ENCODE measurements at places on chromosomes 3 and 15. TPM values are rescaled to one million over a fixed set of nuclear protein-coding genes. Genes with fewer than 3 reads are reported as not detected.

Gene SLC9C1
- 0.72 TPM for total RNA-seq

Gene CHRNA5
- total RNA-seq, result 0.99 TPM

Gene ELL3
- total RNA-seq, result 6.2 TPM

GRCh38 chr3:133494469-133494868 is 79.0 kb upstream of the CDV3 start:
- no peak overlapping the region for H3K4me3 ChIP-seq
- no peak for DNase-seq
- H3K27me3 ChIP-seq, result no peaks in the 10 kb centered on the region
- H3K4me1 ChIP-seq, result no peaks in the 10 kb centered on the region
- H3K27ac ChIP-seq, result no peak overlapping the region
- no peaks in the 10 kb centered on the region for H3K36me3 ChIP-seq

DNA sequence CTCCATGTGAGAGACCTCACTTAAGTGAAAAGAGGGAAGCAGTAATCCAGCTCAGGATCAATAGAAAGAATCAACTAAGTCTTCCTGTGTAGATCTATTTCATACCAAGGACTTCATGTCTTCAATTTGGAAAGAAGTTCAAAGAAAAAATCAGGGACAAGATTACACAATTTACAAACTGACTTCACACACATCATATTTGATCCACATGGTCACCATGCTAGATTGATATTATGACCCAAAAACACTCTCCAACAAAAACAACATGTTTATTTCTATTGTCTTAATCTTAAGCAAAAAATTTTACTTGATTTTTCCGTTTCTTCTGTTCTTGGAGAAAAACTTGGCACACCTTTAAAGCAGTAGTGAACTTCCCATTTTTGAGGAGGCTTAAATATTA is 76.3 kb downstream of the THBS1 start:
- H3K27ac ChIP-seq, result no peak overlapping the region
- H3K4me3 ChIP-seq, result no peak overlapping the region
- H3K27me3 ChIP-seq, result no peaks in the 10 kb centered on the region
- no peak for DNase-seq

- H3K27ac ChIP-seq, result no peak overlapping the region
- no peak overlapping the region for H3K4me3 ChIP-seq
- no peaks in the 10 kb centered on the region for H3K4me1 ChIP-seq
- H3K36me3 ChIP-seq, result no peaks in the 10 kb centered on the region
- no peaks in the 10 kb centered on the region for H3K27me3 ChIP-seq
These were observed 64.0 kb upstream of the CPOX start for GRCh38 chr3:98657457-98657856.

DNA sequence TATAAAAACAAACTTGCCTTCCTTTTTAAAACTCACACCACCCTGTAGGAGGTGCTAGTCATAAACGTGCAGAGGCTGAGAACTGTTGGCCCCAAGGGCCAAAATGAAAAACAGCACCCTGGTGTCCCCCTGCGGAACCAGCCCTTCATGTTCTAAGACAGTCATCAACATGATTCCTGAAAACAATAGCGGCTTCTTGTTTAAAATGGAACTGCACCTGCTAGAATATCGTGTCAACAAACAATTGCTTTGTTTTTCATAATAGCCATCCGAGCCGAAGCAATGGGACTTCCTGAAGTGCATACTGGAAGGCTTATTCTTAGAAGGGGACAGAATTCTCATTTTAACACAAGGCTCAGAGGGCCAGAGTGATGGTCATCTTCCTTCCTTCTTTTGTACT is 43.7 kb downstream of the MECOM start:
- no peak for DNase-seq
- no peaks in the 10 kb centered on the region for H3K4me1 ChIP-seq
- H3K27ac ChIP-seq, result no peak overlapping the region

- DNase-seq, result no peak
- H3K4me1 ChIP-seq, result peaks cover 13% of the 10 kb centered on the region
- H3K36me3 ChIP-seq, result peaks cover 3% of the 10 kb centered on the region
- peak overlapping the region; percentile 99 for H3K4me3 ChIP-seq
These were observed 461 bp downstream of the COPB2 start for GRCh38 chr3:139388821-139389551.

All from spinal cord (tissue), 10 donors.